NCI-H1092 (cell line): ENCODE measurements at places on chromosomes 12 and 14.

- no peak for DNase-seq
Measured at GRCh38 chr12:51622564-51622963, 31.5 kb downstream of the SCN8A start.

DNA sequence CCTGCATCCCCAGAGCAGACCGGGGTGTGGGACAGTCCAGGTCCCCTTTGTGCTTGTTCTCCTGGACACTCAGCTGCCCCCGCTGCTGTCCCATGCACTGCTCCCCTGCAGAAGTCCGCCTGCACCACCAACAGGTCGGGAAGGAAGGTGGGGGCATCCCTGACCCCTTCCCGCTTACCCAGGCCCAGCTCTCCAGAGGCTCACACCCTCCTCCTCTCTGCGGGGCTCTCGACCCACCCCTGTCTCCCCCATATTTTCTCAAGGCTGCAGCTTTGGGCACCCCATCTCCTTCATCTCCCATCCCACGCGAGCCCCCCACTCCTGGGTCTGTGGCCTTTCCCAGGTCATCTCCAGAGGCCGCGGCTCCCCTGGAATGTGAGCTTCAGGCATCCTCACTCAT lies 9.4 kb downstream of the ZBTB42 start:
- no peak for DNase-seq

GRCh38 chr14:96979611-96980074 lies 182.5 kb downstream of the VRK1 start:
- DNase-seq = no peak

- no peak for DNase-seq
Measured at GRCh38 chr12:123104809-123105208, 46.1 kb downstream of the PITPNM2 start.

DNA sequence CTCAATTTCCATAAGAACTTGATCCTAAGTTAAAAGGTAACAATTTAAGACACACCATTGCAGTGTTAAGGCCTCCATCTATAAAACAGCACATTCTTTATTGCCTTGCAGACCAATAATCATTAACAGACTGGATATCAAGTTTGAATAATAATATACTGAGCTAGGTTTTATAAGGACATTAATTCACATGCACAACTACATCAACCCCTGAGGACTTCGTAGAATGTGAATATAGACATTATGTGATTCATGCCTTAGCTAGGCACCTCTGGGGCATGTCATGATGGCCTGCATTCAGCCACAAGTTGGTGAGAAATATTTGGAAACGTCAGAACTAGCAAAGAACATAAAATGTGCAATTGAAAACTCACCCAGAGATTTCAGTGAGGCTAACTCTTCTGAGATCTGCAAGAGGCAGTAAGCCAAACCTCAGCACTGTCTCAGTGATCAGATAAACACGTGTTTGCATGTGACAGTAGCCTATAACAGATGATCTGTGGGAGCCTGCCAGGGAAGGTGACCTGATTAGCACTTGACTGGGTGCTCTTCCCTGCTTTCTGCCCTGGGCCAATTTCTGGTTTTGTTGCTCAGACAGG lies 492.2 kb downstream of the FLRT2 start:
- no peak for DNase-seq

- DNase-seq = no peak
Measured at GRCh38 chr12:28776913-28777422, 372.1 kb upstream of the FAR2 start.

GRCh38 chr12:105459760-105460330 lies 129.4 kb downstream of the C12orf75 start:
- DNase-seq = no peak

- DNase-seq = no peak
Measured at GRCh38 chr14:80434574-80435321, 223.4 kb upstream of the DIO2 start.

DNA sequence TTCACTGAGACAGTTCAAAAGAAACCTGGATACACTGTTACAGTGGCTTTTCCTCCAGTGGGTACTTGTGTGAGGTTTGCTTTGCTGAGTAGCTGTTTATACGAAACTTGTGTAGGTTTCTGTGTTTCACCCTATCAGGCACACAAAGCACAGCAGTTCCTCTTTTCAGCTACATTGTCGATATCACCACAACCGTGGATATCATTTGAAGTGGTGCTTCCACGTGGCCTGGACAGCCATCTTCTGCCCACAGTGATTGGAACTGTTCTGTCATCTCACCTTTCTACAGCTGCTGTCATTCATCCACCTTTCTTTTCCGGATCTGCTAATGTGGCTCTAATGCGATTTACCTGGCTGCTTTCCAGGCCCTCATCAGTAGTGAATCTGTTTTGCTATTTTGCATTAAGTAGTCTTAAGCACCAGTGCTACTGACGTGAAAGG lies 368.8 kb downstream of the SYT1 start:
- peak; percentile 44 for DNase-seq

DNA sequence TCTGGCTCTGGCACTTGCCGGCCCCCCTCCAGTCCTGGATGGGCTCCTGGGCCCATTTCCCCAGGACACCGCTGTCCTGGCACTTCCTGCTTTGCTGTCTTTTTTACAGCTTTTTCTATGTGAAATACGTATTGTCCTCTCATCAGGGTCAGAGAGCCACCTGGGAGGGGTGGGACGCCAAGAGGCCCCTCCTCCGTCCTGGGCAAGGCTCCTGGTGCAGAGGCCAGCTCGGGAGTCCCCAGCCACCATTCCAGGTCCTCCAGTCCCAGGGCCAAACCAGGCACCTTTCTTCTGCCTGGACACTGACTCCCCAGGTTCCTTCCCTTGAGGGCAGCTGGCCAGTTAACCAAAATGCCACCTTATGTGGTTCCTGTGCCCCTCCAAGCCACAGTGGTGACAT lies 22.8 kb downstream of the ARL6IP4 start:
- DNase-seq = no peak

DNA sequence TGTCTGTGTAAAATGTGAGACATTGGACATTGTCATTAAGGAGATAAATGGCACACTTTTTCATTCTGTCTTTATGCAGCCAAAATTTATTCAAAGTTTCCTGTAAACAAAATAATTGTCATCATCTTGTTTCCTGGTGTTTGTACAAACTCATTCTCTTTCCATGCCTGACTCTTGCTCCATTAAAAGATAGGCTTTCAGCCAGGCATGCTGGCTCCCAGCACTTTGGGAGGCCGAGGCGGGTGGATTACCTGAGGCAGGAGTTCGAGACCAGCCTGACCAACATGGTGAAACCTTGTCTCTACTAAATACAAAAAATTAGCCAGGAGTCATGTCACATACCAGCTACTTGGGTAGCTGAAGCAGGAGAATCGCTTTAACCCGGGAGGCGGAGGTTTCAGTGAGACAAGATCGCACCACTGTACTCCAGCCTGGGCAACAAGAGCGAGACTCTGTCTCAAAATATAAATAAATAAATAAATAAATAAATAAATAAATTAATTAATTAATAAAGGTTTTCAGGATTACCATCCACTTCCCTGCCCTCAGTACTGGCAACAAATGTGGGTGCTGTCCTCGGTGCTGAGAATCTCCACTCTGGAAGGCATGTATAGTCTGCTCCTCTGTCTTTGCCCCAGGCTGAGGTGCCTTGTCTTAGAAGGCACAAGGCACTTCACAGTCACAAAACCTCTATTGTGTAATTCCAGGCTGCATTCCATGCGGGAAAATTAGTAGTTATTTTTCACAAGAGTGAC lies 83.2 kb downstream of the PAH start:
- DNase-seq = no peak

- no peak for DNase-seq
Measured at GRCh38 chr12:100718187-100718586, 76.4 kb upstream of the ANO4 start.

DNA sequence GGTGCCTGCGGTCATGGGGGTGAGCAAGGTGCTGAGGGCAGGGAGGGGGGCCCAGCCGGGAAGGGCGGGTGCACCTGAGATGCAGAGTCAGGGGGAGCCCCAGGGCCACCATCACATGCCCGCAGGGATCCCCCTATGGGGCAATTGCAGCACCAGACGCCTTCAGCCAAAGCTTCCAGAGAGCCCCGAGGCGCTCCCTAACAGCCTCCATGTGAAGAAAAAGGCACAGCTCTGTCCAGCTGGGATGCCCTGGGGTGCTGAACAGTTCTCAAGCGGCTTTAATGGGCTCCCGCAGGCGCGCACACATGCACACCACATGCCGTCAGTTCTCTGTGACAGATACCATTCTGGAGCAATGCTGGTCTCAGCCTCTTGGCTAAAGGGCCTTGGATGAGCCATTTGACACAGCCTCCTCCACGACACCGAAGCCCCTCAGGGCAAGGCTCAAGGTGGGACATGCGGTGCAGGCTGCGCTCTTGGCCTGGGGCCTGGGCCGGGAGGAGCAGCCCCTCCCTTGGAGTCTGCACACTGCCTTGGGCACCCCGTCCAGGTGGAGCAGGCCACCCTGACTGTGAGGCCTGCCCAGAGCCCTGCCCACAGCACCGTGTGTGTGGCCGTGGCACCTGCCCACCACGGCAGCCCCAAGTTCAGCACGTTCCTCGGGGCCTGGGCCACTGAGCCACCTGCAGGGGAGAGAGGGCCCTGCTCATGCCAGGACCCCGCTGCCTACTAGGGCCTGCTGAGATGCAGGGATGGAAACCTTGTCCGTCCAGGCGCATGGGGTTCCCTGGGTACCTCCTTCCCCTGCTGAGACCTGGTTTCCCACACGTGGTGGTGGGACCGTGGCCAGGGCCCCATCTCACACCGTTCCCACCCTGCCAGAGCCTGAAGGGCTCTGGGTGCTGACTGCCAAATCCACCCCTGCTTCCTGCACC lies 7.7 kb downstream of the XRCC3 start:
- DNase-seq = no peak

DNA sequence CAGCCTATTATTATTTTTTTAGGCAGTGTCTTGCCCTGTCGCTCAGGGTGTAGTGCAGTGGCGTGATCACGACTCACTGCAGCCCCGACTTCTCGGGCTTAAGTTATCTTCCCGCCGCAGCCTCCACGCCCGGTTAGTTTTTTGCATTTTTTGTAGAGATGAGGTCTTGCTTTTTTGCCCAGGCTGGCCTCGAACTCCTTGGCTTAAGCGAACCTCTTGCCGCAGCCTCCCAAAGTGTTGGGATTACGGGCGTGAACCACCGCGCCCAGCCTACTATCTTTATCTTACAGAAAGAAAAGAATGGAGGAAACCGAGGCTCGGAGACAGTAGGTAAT lies 507 bp upstream of the PTPN11 start:
- DNase-seq = no peak

GRCh38 chr12:72105849-72106248 lies 166.3 kb upstream of the TRHDE start:
- no peak for DNase-seq

- no peak for DNase-seq
Measured at GRCh38 chr14:35222324-35222723, 69.9 kb upstream of the PSMA6 start.

GRCh38 chr12:67740711-67741110 lies 92.2 kb downstream of the DYRK2 start:
- no peak for DNase-seq

DNA sequence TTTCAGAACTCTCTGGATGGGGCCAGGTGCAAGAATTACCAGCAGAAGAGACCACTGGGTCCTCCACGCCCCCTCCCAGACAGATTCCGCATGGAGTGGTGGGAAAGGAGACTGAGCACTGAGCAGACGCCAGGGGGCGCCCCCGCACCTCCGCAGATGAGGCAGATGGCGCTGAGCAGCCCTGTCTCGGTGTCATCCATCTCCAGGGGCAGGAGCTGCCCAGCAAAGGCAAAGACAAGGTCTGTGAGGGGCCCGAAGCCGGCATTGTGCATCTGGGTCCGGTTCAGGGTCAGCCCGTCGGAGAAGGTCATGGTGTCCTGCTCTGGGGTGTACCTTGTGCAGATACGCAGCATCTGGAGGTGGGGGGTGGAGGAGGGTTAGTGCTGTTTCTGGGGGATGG lies 6.3 kb upstream of the ITGB7 start:
- DNase-seq = peak; percentile 41

- no peak for DNase-seq
Measured at GRCh38 chr12:119230807-119231206, 52.1 kb downstream of the HSPB8 start.

GRCh38 chr14:50308363-50308915 lies 3.6 kb downstream of the L2HGDH start:
- DNase-seq = no peak

- no peak for DNase-seq
Measured at GRCh38 chr12:16581416-16581815, 24.5 kb downstream of the LMO3 start.

DNA sequence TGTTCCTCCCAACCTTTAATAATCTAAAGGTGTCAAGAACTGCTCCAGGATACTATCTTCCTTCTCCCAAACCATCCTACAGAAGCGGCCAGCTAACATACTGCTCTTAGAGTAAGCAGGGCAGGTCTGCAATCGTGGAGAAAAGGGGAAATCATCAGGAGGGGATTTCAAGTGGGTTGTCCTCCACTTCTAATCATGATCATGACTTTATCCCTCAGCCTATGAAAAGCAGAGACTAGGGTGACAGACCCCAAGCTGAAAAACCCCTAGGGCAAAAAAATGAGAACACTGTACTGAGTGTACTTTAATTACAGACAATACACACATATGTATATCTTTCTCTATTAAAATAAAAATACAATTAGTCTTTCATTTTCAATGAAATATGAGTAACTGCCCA lies 13.9 kb downstream of the DUSP16 start:
- DNase-seq = no peak

GRCh38 chr12:75661908-75662307 lies 150.5 kb upstream of the KRR1 start:
- no peak for DNase-seq

DNA sequence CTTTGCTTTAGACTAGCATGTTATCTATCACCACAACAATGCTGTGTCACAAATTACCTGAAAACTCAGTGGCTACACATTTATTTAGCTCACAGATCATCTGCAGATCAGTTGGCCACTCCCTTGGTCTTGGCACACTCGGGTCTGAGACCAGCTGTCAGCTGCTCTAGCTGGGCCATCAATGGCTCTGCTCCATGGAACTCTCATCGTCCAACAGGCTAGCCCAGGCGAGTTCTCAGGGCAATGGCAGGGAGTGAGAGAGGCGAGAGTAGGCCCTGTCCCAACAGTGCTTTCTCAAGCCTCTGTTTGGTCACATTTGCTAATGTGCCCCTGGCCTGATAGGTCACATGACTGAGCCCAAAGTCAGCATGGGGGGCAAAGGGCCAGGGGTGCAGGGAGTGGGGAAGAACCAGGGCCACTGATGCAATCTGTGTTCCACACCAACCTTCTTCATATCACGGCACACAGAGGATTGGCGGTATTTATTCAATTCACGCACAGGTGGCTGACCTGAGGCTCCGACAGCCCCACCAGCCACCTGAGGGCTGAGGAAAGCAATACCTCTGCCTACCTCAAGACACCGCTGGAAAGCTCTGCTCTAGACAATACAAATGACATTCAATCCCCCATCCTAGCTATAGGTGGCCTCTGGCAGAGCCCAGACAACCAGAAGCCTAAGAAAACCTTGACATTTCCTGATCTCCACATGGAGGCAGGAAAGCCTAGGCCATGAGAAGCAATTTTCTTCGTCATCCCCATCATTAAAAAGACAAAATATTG lies 82.5 kb downstream of the NT5DC3 start:
- no peak for DNase-seq
